CD4-positive, alpha-beta T cell (primary cell): ENCODE measurements at places on chromosomes 5 and 9.
A peak's percentile ranks its signal among the peaks of the same experiment; 100 is the strongest.

GRCh38 chr5:145365464-145365863 is 469.7 kb downstream of the PRELID2 start:
- DNase-seq: no peak

DNA sequence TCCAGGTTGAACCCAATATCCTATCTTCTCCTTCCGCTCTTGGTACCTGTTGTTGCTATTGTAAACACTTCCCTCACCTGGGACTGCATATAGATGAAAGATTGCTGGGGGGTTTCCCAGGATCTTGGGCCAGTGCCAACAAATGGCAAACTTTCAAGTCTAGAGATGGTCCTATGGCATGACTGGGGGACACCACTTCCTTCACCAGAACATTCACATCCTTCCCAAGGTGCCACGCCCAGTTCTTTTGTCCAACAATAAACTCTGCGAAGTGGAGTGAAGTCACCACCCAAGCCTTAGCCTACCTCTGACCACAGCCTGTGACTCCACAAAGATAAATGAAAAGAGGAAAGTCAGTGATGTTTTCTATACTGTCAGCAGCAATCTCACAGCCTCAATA is 34.4 kb downstream of the DOCK8 start:
- peak; percentile 38 for DNase-seq

GRCh38 chr5:1413211-1413610 is 32.0 kb downstream of the SLC6A3 start:
- DNase-seq: no peak

GRCh38 chr9:126658201-126658825 is 44.6 kb downstream of the LMX1B start:
- no peak for DNase-seq

- DNase-seq: no peak
These were observed 238.4 kb upstream of the CD180 start for GRCh38 chr5:67435032-67435431.

DNA sequence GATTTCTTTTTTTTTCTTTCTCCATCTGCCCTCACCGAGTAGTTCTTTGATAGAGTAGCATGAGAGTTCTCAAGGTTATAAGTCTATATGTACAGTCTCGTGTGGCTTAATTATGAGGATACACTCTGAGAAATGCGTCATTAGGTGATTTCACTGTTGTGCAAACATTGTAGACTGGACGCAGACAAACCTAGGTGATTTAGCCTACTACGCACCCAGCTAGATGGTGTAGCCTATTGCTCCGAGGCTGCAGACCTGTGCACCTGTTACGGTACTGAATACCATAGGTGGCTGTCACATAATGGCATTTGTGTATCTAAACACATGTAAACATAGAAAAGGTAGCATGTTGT is 26.9 kb upstream of the CORO2A start:
- no peak for DNase-seq

DNA sequence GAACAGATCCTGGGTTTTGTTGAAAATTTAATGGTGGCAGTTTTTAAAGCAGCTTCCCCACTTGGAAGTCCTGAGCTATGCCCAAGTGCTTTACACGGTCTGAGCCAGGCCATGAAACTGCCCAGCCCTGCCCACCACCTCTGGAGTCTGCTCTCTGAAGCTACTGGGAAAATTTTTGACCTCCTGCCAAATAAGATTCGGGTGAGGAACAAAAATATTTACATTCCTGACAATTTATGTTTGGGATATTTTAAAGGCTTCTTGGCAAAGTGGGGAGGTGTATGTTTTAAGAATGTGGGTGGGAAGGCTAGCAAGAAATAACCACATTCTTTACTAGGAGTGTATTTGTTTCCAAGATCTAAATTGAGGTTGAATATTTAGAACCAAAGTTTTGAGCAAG is 50.0 kb downstream of the HACD4 start:
- DNase-seq: no peak

DNA sequence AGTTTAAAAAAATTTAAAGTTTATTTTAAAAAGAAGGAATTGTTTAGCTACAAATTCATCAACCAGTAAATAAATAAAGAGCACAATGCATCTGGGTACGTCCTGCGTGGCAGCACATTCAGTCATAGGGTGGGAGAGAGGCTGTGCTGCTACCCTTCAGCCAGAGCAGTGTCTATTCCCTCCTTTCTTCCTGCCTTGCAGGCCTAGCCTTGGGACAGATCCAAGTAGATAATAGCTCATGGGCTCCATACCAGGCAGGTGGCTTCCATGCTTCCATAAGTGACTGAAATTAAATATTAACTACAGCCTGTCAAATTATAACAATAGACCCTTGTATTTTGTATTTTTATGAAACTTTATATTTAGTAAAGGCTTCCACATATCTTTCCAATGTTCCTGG is 408.3 kb upstream of the RGMB start:
- no peak for DNase-seq

GRCh38 chr5:173969167-173970049 is 19.6 kb upstream of the C5orf47 start:
- DNase-seq: no peak

- DNase-seq: no peak
These were observed 173.7 kb upstream of the POU5F2 start for GRCh38 chr5:93915142-93915553.

GRCh38 chr9:20640331-20641187 is 18.3 kb upstream of the MLLT3 start:
- peak; percentile 78 for DNase-seq

DNA sequence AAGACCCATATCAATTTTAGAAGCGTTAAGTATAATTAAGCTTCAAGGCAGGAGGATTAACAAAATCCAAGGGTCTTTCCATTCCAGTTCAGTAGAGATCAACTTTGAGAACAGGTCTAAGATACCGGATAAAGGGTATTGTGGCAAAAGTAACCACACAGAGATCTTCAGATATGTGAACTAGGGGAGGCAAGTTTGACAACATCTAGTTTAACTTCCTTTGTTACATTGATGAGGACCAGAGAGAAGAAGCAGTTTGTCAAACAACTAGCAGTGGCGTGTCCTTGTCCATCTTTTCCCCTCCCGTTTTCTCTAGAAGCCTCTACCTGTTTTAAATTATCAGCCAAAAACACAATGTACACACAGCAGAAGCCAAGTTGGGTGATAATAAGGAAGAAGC is 8.6 kb downstream of the SLC36A2 start:
- no peak for DNase-seq

- DNase-seq: no peak
These were observed 74.8 kb downstream of the ICE1 start for GRCh38 chr5:5497152-5497788.

- no peak for DNase-seq
These were observed 142.9 kb upstream of the NR3C1 start for GRCh38 chr5:143546394-143546793.

- DNase-seq: peak; percentile 12
These were observed 42.1 kb downstream of the PPP1R2B start for GRCh38 chr5:156892223-156892622.

- DNase-seq: no peak
These were observed 9.8 kb upstream of the CTSL start for GRCh38 chr9:87716141-87716540.

DNA sequence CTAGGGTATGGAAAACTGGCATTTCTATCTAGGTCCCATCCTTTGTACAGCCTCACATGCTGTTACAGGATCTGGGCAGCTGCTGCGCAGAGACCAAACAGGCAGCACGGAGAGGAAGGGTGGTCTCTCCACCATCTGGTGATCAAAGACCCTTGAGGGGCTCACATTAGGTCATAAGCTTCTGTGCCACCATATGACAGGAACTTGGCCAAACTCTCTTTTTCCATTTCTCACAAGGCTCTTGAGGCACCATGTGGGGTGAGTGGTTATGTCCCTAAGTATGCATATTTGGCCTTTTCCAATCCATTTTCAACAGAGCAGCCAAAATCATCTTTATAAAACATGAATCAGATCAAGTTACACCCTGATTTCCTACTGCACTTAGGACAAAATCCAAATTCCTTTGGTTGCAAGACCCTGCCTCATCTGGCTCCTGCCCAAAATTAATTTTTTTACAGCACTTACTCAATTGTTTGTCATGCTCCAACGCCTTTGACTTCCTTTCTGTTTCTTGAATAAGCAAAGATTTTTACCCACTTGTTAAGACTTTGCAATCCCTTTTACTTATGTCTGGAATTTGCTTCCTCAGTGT is 730.0 kb downstream of the MAT2B start:
- no peak for DNase-seq

- no peak for DNase-seq
These were observed 980.8 kb upstream of the CTNND2 start for GRCh38 chr5:12885018-12885417.

DNA sequence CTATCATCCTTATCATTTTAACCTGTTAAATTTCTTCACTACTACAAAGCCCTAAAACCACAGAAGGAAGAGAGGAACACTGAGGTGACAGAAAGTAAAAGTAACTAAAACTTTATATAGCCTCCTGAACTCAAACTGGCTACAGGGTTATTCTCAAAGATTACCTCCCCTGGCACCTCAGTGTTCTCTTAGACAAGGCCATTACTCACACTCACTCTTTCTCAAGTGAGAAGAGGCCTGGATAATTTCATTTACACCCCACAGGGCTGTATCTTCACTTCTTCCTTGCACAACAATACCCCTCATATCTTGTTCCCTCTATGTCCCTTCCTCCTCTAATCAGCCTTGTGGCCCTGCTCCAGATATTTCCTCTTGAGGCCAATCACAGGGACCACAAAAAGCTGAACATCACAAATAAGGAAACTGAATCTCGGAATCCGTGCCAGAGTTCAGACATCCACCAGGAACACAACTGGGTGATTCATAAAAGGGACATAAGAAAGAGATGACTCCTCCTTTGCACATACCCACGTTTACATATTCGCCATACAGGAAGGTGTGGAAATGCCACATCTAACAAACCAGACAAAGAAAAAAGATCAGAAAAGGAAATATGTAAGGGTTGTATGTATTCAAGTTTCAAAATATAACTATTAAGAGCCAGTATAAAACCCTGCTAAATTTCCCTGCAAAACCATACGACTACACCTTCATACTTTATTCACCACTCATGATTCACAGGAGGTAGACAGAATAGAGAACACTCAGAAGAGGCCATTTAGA is 1.7 kb upstream of the KLHL3 start:
- peak; percentile 51 for DNase-seq

- DNase-seq: no peak
These were observed 22.0 kb downstream of the SECISBP2 start for GRCh38 chr9:89340332-89340731.

DNA sequence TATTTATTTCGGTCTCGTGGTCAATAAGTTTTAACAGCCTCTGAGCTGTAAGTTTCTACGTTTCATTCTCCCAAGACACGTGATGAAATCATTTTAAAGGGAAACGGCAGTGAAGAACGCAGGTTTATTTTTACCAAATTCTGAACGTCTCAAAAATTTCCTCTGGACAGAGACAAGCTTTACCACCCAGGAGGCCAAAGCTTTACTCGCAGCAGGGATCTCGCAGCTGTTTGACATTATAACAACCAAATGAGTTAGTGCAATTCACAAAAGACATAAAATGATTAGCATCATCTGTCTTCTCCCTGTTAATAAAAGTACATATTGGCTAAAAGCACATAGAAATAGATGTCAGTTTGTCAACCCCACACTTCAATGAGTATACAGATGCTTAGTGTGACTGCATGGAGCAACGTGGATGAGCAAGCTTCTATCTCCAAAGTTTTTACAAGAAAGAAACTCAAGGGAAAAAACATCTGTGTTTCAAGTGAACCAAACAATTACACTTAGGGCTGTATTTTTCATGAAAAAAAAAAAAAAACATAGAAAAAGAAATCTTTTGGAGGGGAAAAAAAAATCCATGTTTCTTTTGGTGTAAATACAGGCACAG is 2.5 kb downstream of the SEMA5A start:
- DNase-seq: no peak

DNA sequence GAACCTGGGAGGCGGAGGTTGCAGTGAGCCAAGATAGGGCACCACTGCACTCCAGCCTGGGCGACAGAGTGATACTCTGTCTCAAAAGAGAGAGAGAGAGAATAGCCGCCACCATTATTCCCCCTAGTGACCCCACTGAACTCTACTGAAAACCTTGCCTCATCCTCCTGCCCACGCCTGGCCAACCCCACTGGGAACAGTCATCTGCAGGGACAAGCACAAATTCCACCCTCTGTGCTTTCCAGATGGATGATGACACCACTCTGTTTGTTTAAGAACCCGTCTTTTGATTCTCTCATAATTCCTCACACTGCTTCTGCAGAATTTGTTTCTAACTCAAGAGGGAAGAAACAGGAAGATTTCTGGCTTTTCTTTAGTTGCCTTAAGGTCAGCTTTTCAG is 12.2 kb downstream of the BHMT2 start:
- DNase-seq: no peak

- no peak for DNase-seq
These were observed 90.0 kb upstream of the SV2C start for GRCh38 chr5:75993183-75993582.

DNA sequence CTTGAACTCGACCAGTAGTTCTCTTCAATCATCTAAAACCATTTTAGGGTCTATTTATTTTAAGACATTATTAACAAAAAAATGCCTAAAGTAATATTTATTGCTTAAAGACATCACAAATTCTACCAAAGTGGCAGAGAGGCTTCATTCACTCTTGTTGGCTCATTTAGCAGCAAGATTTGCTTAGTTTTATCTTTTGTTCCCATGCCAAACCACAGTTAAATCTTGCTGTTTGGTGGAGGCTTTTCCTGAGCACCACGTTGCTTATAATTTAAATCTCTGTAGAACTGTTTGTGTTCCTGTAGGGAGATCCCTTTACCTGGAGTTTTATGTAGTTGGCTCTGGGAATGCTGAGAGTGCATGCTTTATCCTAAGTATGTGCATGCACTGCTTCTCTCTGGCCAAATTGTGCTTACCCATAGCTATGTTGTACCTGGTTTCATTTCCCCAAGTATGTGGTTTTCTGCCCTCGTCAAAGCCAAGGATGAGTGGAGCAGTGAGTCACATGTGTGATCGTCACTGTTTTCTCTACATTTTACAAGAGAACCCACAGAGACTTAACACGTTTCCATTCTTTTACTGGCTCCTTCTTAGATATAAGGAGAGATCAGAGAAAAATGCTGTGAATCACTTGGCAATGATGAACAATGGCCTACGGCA is 42.1 kb upstream of the MAST4 start:
- no peak for DNase-seq

DNA sequence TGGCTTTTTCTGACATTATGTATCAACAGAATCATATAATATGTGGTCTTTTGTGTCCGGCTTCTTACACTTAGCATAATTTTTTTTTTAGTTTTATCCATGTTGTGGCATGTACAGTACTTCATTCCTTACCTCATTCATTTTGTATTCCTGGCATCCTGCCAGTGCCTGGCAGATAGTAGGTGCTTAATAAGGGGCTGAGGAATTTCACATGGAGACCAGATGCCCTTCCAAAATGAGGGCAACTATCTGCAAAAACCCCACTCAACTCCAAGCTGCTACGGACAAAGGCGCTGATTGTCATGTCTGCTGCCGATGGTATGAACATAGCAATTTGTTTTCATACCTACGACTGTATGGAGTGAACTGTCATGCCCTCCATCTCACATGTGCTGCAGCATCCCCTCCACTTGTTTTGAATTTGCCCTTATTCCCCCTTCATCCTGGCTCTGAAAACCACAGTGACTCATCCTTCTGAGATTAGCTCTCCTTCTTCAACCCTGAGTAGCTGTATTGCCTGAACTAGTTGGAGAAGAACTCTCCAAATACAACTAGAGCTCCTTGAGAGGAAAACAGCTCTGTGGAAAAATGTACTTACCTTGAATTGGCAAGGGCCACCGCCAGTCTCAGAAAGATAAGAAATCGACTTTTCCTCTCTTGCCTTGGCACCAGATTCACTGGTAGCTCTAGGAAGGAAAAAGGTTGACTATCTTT is 41.3 kb upstream of the FOXE1 start:
- DNase-seq: no peak
